ENCODE measurements at places on chromosomes 1 and 21.

DNA sequence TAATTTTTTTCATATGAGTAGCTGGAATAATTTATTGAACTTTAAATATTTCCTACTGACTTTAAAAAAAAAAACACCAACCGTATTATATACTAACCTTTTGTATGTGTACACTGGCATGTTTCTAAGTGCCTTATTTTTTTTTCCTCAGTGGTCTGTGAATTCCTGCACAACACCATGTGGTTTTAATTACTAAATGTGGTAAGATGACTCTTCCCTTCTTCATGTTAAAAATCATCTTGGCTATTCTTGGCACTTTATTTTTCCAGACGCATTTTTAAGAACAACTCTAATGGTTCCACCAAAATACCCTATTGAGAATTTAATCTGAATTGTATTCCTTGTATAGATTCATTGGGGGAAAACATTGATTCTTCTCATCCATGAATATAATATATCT, 28.4 kb downstream of the PPP2R5A start:
- no peak for DNase-seq

DNA sequence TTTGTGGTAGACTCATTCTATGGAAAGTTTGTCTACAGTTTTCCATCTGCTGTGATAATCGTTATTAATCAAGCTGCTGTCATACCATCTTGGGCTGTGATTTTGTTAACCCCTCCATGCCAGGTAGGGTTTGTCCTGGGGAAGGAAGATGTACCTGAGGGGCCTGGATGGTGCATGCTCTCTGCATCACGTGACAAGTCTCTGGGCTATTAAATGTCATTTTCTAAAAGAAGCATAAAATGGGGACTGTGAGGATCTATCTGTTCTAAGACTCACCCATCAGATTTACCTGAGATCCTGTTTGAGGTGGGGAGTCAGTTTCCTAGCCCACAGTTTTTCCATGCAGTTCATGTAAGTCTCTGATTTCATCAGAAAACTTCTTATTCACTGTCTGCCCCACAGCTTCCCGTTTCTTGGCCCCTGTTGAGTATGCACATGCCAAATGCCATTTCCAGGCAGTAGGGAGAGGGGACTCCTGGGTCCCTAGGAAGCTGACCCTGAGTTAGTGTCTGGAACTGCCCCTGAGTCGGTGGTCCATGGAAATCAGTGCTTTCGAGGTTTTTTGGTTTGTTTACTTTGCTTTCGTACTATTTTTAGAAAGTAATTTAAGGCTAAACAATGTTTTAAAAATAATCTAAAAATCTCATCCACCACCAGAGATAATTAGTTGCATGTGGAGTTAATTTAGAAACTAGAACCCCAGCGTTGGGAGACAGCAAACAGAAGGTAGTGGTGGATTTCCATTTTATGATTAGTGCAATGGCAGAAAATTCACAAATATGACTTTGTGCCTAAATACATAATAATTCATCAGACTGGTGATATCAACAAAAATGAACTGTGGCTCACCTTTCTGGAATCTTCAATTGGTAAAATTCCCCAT, 46.7 kb downstream of the ZBTB18 start:
- no peak for DNase-seq

- DNase-seq = no peak
Measured at GRCh38 chr1:225763716-225764548, 13.7 kb upstream of the SRP9 start.

GRCh38 chr1:86150553-86151055, 6.0 kb downstream of the COL24A1 start:
- no peak for DNase-seq

GRCh38 chr1:59481881-59482505, 185.1 kb downstream of the FGGY start:
- DNase-seq = no peak

DNA sequence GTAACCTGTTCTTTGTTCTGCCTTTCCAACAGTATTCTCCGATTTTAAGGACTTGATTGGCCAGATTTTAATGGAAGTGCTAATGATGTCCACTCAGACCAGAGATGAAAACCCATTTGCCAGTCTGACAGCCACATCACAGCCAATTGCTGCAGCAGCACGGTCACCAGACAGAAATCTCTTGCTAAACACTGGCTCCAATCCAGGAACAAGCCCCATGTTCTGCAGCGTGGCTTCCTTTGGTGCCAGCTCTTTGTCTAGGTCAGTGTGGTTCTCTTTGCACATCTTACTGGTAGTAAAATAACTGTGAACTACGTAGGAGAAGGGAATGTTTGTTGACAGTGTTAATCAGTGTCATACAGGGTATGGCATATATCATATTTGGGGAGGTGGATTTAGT, 72.7 kb downstream of the UBE4B start:
- no peak for DNase-seq

DNA sequence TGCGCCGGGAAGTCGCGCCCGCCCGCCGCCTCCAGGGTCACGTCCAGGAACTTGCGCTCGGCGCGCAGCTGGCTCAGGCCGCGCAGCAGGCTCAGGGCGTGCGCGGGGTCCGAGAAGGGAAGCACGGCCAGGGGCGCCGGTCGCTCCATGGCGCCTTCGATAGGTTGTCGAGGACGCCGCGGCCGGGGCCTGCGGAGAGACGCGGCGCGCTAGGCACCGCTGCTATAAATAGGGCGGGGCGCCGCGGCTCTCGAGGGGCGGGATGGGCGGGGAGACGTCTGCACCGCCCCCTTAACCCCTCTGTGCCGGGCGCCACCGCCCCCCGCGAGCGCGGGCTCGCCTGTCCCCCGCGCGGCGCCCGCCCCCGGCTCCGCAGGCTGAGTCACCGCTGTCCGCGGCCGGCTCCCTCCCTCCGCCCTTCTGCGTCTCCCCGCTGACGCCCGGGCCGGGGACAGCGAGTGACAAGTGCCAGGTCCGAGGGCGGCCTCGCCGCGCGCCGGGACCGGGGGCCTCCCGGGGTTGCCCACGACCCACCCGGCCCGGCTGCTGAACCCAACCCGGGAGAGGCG, at the start of gene KLHL21:
Gene KLHL21, minus strand, starts transcription at position 201 of the 569 bp plus-strand sequence. Its CDS starts 52 bp downstream, at position 149.
- peak; percentile 85 for DNase-seq

DNA sequence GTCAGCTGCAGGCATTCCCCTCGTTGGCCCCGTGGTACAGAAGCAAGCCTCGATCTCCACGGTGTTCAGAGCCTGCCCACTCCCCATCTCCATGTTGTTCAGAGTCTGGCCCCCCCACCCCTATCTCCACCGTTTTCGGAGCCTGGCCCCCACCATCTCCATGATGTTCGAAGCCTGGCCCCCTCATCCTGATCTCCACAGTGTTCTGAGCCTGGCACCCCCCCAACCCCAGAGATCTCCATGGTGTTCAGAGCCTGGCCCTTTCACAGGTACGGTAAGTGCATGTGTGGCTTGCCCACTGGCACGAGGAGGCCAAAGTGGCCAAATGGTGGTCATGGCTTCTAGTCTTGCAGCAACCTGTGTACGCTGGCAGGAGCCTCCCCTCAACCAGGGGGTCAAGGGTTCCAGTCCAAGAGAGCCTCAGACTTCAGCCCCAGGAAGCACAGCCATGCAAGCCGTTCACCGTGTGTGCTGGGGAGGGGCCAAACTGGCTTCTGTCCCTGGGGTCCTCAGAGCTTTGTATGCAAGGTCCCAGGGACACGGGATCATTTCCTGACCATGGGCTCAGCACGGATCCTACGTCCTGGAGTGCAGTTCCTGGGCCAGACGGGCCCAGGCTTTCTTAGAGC, 13.3 kb upstream of the PCBP3 start:
- no peak for DNase-seq

DNA sequence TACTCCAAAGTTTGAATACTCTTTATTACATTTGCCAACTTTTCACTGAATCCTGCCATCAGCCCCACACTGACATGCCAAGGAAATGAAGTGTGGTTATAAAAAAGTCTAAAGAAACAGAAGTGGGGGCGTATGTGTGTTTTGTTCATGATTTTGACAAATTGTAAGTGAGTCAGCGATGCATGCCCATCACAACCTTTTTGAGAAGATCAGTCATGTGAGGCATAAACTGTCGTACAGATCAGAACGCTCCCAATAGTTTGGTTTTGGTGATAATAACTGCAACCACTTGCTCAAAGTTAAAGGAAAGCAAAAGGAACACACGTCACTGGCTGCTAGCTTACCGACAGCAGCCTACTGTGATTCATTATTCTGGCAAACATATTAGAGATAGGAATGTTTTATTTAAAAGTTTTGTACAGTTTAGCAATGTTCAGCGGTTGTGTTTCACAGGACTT, 95.6 kb downstream of the RGS2 start:
- DNase-seq = no peak

GRCh38 chr1:205204552-205204951, 7.0 kb downstream of the DSTYK start:
- DNase-seq = no peak

DNA sequence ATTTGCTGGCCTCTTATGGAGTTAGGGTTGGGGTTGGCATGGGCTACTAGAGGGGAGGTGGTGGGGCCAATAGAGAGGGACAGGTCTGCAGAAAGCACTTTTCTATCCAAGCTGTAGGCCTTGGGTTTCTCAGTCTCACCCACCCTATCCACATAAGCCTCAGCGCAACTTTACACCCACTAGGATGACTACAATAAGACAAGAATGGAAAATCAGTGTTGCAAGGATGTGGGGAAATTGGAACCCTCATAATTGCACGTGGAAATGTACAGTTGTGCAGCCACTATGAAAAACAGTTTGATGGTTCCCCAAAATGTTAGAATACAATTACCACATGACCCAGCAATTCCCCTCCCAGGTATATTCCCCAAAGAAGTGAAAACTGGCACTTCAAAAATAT, 14.0 kb upstream of the GSTM4 start:
- DNase-seq = no peak

- no peak for DNase-seq
Measured at GRCh38 chr21:41370840-41371684, 9.2 kb downstream of the MX2 start.

GRCh38 chr1:154502066-154502743, at the start of the genes SHE and TDRD10:
SHE (minus strand) TSS chr1:154502412; CDS start chr1:154502026, 386 bp downstream.
TDRD10 (plus strand) TSS chr1:154502219; CDS start chr1:154506904, 4,685 bp downstream.
- no peak for DNase-seq

- no peak for DNase-seq
Measured at GRCh38 chr1:1784933-1785332, 6.7 kb upstream of the NADK start.

DNA sequence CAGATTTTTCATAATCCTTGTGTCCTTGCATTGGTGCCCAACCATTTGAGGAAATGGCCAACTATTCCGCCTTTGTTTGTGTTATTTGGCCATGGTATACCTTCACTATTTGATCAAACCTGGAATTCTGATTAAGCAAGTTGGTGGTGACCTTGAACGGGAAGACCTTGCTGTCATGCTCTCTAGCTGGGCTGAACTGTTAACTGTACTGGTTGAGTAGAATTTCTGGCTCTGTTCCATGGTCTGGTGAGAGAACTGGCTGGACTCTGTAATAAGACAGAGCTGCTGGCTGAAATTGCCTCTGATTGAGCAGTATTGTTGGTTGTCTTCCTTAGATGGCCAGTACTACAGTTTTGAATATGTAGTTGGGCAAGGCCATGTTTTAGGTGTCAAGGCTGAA, 3.0 kb upstream of the LCE3C start:
- DNase-seq = no peak

- no peak for DNase-seq
Measured at GRCh38 chr21:29413683-29414082, 115.0 kb downstream of the BACH1 start.

- peak; percentile 72 for DNase-seq
Measured at GRCh38 chr1:43227143-43227764, 42.5 kb upstream of the TMEM125 start.

DNA sequence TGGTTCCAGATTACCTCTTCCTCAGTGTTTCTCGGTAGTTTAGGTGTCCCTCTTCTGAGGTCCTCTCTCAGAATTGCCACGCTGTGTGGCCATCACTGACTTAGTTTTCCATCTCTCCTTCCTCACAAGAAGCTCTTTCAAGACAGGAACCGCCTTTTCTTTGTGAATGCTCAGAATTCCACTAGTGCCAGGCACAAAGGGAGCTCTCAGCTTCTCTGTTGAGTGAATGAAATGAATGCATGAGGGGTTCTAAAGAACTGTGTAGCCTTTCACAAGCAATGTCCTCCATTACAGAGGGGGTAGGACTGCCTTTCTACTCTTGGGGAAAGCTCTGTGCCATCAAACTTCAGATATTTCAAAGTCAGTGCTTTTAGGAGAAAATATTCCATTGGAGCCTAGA, 546.8 kb downstream of the RWDD3 start:
- DNase-seq = no peak

- DNase-seq = no peak
Measured at GRCh38 chr1:32128479-32128878, 20.6 kb downstream of the KPNA6 start.

- DNase-seq = no peak
Measured at GRCh38 chr1:180939711-180940103, 27.0 kb downstream of the KIAA1614 start.

- no peak for DNase-seq
Measured at GRCh38 chr21:23725576-23725975, 1881.7 kb downstream of the MRPL39 start.

GRCh38 chr1:113136476-113136875, 63.5 kb downstream of the LRIG2 start:
- no peak for DNase-seq

DNA sequence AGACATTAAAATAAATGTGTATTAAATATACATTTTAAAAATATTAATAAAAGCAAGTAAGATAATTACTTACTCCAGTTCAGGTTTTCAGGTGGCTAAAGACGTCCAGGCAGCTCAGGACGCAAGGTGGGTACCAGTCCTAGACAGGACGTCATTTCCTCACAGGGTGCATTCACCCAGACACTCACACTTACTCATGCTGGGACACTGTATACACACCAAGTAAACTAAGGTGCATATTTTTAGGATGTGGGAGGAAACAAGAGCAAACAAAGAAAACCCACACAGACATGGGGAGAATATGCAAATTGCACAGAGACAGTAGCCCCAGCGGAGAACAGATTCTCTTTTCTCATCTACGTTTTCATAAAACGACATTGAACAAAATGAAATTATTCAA, 457.9 kb downstream of the BRINP3 start:
- DNase-seq = no peak

DNA sequence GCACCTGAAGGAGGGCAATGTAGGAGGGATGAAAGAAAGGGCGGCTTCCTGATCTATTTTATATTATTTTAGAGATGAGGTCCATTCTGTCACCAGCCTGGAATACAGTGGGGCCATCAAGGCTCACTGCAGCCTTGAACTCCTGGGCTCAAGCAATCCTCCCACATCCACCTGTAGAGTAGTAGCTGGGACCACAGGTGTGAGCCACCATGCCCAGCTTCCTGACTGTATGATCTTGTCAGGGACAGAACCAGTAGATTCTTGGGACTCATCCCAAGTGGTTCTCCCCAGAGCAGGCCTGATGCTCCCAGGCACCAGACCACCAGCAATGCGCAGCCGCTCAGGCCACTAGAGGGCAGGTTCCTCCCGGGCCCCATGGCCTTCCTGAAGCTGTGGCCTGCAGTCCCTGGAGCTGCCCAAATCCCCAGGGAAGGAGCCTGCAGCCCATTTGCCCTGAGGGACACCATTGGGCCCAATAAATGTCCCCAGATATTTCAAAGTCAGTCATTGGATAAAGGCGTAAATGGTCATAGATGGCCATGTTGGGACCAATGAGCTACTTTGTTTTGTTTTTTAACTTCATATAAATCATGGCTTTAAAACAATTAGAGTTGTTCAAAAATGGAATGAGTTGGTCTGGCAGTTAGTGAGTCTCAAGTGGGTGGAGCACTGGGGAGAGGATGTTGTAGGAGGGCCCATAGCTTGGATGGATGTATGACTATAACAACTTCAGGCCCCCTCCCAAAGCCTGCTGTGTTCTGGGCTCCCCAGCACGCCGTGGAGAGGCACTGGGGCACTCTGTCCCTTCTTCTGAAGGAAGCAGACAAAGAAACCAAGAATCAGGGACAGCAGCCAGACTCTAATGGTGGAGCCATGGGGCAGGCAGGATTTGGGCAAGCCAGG, 44.7 kb upstream of the GOLT1A start:
- DNase-seq = peak; percentile 8

- no peak for DNase-seq
Measured at GRCh38 chr1:200774735-200775444, 36.2 kb downstream of the CAMSAP2 start.

All from stimulated activated CD4-positive, alpha-beta T cell treated with anti-CD3 and anti-CD28 coated beads, Interleukin-15, amount 100 ng/mL, for 1 hour (primary cell).